PC-9 (cell line): ENCODE measurements at places on chromosomes 5 and 9.
A peak's percentile ranks its signal among the peaks of the same experiment; 100 is the strongest.

DNA sequence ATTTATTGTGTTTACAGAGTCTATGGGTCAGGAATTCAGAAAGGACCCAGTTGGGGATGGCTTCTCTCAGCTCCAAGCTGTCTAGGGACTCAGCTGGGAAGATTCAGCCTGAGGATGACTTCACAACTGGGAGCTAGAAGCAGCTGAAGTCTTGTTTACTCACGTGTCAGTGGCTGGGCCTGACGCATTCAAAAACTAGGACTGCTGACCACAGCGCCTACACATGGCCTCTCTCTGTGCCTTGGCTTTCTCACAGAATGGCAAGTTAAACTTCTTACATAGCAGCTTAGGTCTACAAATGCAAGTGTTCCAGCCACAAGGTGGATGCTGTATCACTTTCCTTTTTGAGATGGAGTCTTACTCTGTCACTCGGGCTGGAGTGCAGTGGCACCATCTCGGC is 16.3 kb upstream of the PPP2CA start:
- no peak for DNase-seq
- H3K36me3 ChIP-seq: no peaks in the 10 kb centered on the region
- H3K4me1 ChIP-seq: peaks cover 34% of the 10 kb centered on the region
- no peak overlapping the region for H3K4me3 ChIP-seq

GRCh38 chr5:139212486-139212885 is 14.3 kb upstream of the SIL1 start:
- no peaks in the 10 kb centered on the region for H3K36me3 ChIP-seq
- no peaks in the 10 kb centered on the region for H3K27me3 ChIP-seq
- H3K4me1 ChIP-seq: no peaks in the 10 kb centered on the region
- no peak for DNase-seq
- no peak overlapping the region for H3K27ac ChIP-seq
- H3K4me3 ChIP-seq: no peak overlapping the region

DNA sequence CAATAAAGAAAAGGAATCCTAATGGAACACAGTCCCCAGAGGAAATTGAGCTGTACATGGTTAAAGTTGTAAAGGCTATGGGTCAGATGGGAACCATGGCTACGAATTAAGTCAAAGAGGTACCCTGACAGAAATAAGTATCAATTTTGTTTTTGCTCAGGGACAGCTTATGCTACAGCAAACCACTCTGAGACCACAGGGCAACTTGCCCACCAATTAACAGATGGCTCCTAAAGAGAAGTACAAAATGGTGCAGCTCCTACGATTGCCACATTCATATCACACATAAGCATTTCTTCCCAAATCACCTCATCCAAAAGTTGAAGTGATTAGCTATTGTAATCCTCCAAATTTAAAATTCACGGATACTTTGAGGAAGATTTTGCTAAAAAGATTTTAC is 83.0 kb downstream of the ELAVL2 start:
- H3K36me3 ChIP-seq: no peaks in the 10 kb centered on the region
- no peak overlapping the region for H3K27ac ChIP-seq
- no peaks in the 10 kb centered on the region for H3K4me1 ChIP-seq
- H3K27me3 ChIP-seq: 0 out of 2 replicates have a peak, but pooled peaks cover 5% of the 10 kb centered on the region
- no peak overlapping the region for H3K4me3 ChIP-seq

DNA sequence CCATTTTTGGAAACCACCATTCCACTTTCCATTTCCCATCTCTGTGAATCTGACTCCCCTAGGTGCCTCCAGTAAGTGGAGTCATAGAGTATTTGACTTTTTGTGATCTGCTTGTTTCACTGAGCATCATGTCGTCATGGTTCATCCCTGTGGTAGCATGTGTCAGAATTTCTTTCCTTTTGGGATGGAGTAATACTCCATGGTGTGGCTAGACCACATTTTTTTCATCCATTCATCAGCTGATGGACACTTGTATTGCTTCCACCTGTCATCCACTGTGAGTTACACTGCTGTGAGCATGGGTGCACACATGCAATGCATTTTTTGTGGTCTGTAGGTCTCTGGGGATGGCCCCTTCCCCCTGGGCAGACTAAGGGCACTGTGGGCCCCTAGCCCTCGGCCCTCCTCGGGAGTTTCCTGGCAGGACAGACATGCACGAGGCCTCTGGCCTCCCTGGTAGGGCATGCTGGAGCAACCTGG is 115.9 kb downstream of the GADD45G start:
- no peaks in the 10 kb centered on the region for H3K4me1 ChIP-seq
- no peak overlapping the region for H3K4me3 ChIP-seq
- H3K27me3 ChIP-seq: peaks cover 86% of the 10 kb centered on the region
- no peaks in the 10 kb centered on the region for H3K36me3 ChIP-seq
- no peak overlapping the region for H3K27ac ChIP-seq
- DNase-seq: no peak

DNA sequence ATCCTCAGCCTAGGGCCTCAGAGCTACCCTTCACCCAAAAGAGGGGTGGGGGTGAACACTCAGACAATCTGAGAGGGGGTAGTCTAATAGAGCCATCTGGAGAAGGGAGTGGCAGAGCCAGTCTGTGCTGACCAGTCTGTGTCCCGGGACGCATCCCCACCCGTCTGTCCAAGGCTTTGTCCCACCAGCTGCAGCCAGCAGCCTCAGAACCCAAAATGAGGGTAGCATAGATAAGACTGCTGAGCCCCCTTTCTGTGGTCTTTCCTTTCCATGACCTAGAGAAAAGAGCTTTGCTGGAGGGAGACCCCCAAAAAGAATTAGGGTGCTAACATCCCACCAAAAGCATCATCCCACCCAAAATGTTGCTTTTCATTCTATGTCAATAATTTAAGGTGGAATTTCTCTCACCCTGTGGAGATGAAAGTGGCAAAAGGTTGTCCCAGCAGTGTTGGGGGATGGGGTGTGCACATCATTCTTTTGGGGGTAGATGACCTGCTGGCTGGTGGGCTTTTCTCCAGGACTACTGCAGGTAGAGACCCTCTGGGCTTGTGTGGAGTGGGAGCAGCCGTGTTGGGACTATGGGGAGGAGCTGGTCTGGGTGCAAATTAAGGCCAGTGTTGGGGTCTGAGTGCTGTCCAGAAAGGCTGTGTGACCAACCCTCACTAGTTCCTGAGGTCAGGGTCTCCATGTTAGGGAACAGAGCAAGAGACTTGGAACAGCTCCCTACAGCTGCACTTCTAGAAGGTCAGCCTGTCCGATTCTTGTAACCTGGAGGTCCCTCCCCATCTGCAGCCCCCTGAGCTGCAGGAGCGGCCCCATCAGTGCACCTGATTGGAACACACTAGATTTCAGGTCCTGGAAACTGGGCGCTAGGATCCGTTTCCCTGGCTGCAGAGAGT is 19.9 kb downstream of the URM1 start:
- no peak overlapping the region for H3K27ac ChIP-seq
- H3K27me3 ChIP-seq: no peaks in the 10 kb centered on the region
- H3K4me1 ChIP-seq: no peaks in the 10 kb centered on the region
- H3K4me3 ChIP-seq: no peak overlapping the region

GRCh38 chr5:154801083-154801482 is 45.9 kb downstream of the LARP1 start:
- H3K4me1 ChIP-seq: peaks cover 11% of the 10 kb centered on the region; the same call in 1 of the 2 replicates
- H3K27me3 ChIP-seq: no peaks in the 10 kb centered on the region
- no peak for DNase-seq
- H3K4me3 ChIP-seq: no peak overlapping the region

DNA sequence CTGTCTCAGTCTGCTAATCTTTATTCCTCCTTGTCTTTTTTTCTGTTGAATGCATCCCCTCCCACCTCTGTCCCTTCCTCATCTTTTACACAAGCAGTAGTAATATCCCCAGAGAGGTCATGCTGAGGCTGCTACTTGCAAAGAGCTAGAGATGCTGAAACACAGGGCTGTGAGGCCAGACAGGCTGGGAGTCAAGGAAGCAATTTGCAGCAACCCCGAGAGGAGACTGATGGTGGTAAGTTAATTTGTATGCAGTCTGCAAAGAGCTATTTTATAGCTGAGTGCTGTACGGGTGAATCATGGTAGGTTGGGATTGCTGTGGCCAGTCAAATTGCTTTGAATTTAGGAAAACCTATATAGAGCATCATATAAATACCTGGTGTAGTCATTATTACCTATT is 90.2 kb upstream of the SLC24A2 start:
- H3K27ac ChIP-seq: no peak overlapping the region
- no peak overlapping the region for H3K4me3 ChIP-seq
- no peaks in the 10 kb centered on the region for H3K36me3 ChIP-seq
- H3K27me3 ChIP-seq: peaks cover 6% of the 10 kb centered on the region; the same call in 1 of the 2 replicates
- DNase-seq: no peak

GRCh38 chr9:137449081-137449844 is 8.1 kb upstream of the ENTPD8 start:
- peaks cover 12% of the 10 kb centered on the region for H3K4me1 ChIP-seq
- DNase-seq: no peak
- H3K4me3 ChIP-seq: no peak overlapping the region
- no peaks in the 10 kb centered on the region for H3K27me3 ChIP-seq

GRCh38 chr9:120080849-120081248 is 499.1 kb downstream of the CDK5RAP2 start:
- H3K4me1 ChIP-seq: no peaks in the 10 kb centered on the region
- no peak overlapping the region for H3K27ac ChIP-seq
- no peak overlapping the region for H3K4me3 ChIP-seq
- no peak for DNase-seq
- H3K27me3 ChIP-seq: peaks cover 8% of the 10 kb centered on the region; the same call in 1 of the 2 replicates
- H3K36me3 ChIP-seq: no peaks in the 10 kb centered on the region

DNA sequence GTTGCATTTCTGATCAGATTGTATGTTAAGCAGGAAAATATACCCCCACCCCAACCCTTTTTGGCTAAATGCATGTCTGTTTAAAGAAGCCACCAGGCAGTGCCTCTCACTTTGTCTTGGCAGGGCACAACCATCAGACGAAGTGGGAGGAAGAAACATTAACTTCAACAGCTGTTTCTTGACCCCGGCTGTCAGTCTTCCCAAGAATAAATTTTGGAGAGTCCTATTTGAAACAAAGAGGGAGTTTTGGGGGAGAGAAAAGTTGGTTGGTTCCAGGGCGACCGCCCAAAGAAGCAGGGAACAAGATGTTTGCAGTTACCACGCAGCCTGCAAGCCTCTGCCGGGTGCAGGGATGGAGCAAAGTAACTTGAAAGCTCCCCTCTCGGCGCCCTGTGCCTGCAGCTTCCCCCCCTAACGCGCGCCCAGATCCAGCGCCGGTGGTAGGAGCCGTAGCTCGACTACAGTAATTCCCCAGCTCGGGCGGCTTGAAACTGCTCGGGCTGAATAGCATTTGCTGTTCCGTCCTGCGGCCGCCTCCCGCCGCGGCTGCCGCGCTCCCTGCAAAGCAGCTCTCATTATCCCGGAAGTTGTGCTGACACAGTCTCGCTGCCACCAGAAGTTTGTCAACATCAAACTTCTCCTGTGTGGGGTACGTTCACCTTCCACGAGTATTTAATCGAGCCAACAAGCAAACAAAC is 100.7 kb upstream of the SSBP2 start:
- no peaks in the 10 kb centered on the region for H3K36me3 ChIP-seq
- DNase-seq: peak; percentile 94
- no peaks in the 10 kb centered on the region for H3K27me3 ChIP-seq

GRCh38 chr9:33024126-33024965 is 727 bp upstream of the DNAJA1 start:
- H3K27ac ChIP-seq: peak overlapping the region; percentile 30
- peaks cover 7% of the 10 kb centered on the region; the same call in 1 of the 2 replicates for H3K36me3 ChIP-seq
- no peaks in the 10 kb centered on the region for H3K27me3 ChIP-seq
- peaks cover 44% of the 10 kb centered on the region for H3K4me1 ChIP-seq
- no peak for DNase-seq

- H3K27me3 ChIP-seq: no peaks in the 10 kb centered on the region
- no peaks in the 10 kb centered on the region for H3K36me3 ChIP-seq
- H3K27ac ChIP-seq: no peak overlapping the region
- DNase-seq: no peak
- no peaks in the 10 kb centered on the region for H3K4me1 ChIP-seq
Measured at GRCh38 chr5:77871016-77871415, 94.9 kb upstream of the TBCA start.

- H3K4me1 ChIP-seq: peaks cover 17% of the 10 kb centered on the region
- no peaks in the 10 kb centered on the region for H3K36me3 ChIP-seq
- no peaks in the 10 kb centered on the region for H3K27me3 ChIP-seq
- no peak overlapping the region for H3K4me3 ChIP-seq
- no peak for DNase-seq
- H3K27ac ChIP-seq: no peak overlapping the region
Measured at GRCh38 chr5:140642718-140643117, 3.5 kb downstream of the TMCO6 start.

- no peaks in the 10 kb centered on the region for H3K4me1 ChIP-seq
- no peaks in the 10 kb centered on the region for H3K27me3 ChIP-seq
- DNase-seq: no peak
Measured at GRCh38 chr9:128936171-128936865, 11.1 kb downstream of the DOLK start.

DNA sequence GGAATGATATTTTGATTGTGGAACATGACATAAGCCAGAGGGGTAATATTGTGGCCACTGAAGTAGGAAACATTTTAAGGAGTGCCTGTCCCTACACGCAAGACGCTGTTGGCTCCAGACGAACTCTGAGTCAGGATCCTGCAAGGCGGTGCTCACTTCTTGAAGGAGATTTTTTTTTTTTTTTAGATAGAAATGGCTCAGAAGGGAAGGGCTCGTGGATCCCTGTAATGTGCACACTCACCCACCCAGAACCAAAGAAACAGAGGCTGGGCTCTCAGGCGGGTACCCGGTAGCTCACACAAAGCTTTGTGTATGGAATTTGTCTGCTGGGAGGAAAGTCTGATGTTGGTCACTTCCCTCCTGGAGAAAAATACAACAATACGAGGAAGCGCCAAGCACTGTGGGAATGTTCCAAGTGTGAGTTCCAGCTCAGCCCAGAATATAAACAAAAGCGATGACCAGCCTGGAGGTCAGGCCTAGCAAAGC is 25.7 kb downstream of the RAPGEF1 start:
- no peaks in the 10 kb centered on the region for H3K27me3 ChIP-seq
- peak; percentile 51 for DNase-seq
- H3K4me1 ChIP-seq: no peaks in the 10 kb centered on the region
- H3K4me3 ChIP-seq: no peak overlapping the region

DNA sequence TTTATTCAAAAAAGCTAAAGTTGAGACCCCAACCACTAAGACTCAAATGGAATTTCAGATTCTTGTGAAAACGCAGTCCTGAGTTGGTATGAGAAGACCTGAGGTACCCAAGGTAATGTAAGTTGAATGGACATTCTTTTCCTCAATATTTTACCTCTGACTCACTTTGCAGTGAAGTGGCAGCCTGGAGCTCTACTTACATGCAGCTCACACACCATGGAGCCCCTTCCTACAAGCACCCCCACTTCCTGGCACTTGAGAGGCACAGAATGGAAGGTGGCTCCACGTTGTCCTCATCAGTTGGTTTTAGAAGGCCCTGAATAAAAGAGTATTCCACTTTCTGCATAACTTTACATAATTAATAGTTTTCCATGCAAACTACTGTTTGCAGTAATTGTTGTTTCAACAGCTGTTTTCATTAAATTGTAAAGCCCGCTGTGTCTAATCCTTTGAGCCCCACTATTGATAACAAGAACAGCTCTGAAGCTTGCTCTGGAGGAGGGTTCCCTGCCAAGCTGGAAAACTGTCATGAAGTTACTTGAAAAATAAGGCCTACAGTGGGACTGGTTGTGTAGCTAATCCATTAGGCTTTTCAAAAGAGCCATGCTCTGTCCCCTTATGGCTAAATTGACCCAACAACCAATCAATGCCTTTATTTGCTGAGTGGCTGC is 102.2 kb upstream of the SPATA31D4 start:
- no peaks in the 10 kb centered on the region for H3K36me3 ChIP-seq
- H3K4me3 ChIP-seq: no peak overlapping the region
- peak; percentile 51 for DNase-seq
- no peaks in the 10 kb centered on the region for H3K27me3 ChIP-seq
- H3K27ac ChIP-seq: peak overlapping the region; percentile 91
